Stimulated activated CD8-positive, alpha-beta memory T cell treated with anti-CD3 and anti-CD28 coated beads, Interleukin-7, amount 100 ng/mL, for 1 hour (primary cell): ENCODE measurements at places on chromosomes 1 and 21.

GRCh38 chr1:109248797-109249629 lies at the start of gene CELSR2:
TSS of gene CELSR2 (plus strand) at chr1:109249539. CDS start at chr1:109250080, 541 bp downstream.
- peak; percentile 13 for DNase-seq

DNA sequence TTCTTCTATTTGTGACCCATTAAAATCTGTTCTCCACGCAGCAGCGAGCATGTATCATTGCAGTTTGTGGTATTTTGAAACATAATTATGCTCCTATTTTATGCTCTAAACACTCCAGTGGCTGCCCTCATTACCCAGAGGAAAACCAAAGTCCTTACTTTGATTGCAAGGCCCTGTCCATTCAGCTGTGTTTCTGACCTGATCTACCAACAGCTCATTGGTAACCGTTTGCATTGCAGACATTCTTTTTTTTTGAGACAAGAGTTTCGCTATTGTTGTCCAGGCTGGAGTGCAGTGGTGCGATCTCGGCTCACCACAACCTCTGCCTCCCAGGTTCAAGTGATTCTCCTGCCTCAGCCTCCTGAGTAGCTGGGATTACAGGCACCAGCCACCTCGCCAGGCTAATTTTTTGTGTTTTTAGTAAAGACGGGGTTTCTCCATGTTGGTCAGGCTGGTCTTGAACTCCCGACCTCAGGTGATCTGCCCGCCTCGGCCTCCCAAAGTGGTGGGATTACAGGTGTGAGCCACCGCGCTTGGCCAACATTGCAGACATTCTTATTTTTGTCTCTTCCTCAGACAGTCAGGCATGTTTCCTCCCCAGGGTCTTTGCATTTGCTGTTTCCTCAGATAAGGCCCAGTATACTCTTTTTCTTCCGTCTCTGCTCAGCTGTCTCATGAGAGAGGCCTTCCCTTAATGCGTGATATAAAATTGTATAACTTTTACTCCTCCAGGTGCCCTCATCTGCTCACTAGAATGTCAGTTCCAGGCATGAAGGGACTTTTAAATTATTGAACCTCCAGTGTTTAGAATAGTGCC lies 32.5 kb downstream of the THRAP3 start:
- DNase-seq, result no peak

DNA sequence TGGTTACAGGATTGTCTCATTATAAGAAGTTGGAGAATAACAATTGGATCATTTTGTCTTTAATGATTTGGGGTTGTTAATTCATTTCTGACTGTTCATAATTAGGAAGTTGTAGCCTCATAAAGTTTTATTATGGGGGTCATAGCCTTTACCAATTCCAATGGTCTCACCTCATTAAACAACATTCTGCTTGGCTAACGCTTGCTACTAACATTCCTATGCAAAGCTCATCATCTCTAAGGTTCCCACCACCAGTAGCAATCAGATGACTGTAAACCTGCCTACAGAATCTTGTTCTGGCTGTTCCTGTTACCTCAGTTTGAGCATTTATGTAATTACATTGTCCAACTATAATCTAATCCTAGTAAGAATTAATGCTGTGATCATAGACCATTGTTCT lies 60.2 kb downstream of the ODF2L start:
- no peak for DNase-seq

GRCh38 chr1:47569681-47570470 lies 132.0 kb downstream of the FOXD2 start:
- no peak for DNase-seq

GRCh38 chr21:21606041-21606440 lies 607.8 kb downstream of the NCAM2 start:
- no peak for DNase-seq

DNA sequence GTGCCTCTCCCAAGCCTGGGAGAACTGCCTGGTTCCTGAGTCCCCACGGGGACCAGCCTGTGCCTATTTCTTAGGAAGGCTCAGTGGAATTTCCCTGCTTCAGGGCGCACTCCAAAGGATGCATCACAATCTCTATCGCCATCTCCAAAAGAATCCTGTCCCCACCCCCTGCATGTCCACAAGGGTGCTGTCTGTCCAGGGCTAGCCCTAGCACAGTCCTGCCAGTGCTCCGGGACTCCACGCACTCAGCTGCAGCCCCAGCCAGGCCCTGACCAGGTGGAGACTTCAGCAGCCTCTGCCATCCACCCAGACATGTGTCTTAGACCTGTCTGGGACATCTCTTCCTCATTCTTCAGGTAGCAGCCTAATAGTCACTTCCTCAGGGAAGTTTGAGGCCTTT lies 199.7 kb downstream of the GRIK3 start:
- no peak for DNase-seq

GRCh38 chr1:10019561-10019960 lies 13.2 kb upstream of the UBE4B start:
- DNase-seq, result no peak

GRCh38 chr21:35256468-35256988 lies 207.4 kb upstream of the RUNX1 start:
- DNase-seq, result no peak

- DNase-seq, result no peak
Measured at GRCh38 chr1:10084045-10084444, 51.3 kb downstream of the UBE4B start.

DNA sequence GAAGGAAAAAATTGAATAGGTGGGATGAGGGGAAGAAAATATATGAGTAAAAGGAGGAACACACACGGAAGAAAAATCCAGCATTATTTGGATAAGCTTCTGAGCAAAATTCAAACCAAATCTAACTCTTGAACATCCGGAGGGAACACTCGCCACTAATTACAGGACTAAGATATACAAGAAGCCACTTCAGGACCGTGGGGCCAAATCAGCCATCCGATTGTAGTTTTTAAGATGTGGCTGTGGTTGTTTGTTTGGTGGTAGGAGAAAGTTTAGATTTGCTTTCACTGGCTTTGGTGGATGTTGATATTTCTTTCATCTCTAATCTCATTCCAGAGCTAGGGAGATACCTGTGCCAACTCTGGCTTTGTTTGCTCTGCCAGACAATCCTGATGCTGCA lies 43.7 kb upstream of the ADAMTS1 start:
- DNase-seq, result no peak

GRCh38 chr21:41805038-41805437 lies 38.2 kb upstream of the RIPK4 start:
- no peak for DNase-seq

GRCh38 chr21:36792505-36792967 lies 93.6 kb downstream of the SIM2 start:
- DNase-seq, result no peak

DNA sequence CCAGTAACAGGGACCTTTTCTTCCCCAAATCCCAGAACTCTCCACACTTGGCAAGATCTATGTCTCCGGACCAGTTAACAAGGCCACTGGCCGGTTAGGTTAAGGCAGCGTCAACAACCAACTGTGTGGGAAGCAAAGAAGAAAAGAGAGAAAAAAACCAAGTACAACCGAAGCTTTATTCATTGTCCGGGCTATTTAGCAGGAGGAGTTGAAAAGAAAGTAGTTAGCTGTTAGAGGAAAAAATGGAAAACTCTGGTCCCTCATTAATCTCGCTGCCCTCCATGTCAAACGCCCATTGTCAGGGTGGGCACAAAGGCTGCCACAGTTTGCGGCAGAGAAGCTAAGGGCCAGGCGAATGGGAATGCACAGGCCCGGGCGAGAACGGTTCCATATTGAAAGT lies 49.3 kb upstream of the GRIK3 start:
- no peak for DNase-seq
